NCI-H2171 (cell line): ENCODE measurements at places on chromosomes 4 and X.

DNA sequence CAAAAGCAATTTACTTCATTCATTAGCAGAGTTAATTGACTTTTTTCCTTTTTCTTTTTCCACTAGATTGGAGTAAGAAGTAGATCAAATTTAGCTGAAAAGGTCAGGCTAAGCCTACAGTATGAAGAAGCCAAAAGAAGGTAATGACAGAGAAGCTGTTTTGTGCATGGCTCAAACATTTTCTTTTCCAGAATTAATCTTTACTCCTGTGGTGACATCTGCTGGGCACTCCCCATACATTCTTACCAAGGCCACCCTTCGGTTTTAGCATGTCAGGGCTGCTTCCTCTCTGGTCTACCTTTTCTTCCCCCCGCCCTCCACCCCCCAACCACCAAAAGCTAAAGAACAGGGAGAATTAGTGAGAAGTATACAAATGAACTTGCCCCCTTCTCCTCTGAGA, 70.2 kb downstream of the CLDN22 start:
- DNase-seq = peak; percentile 0

- DNase-seq = no peak
These were observed 50.5 kb downstream of the RHOH start for GRCh38 chr4:40247350-40247749.

GRCh38 chr4:122086338-122087065, 65.6 kb upstream of the BLTP1 start:
- DNase-seq = no peak

DNA sequence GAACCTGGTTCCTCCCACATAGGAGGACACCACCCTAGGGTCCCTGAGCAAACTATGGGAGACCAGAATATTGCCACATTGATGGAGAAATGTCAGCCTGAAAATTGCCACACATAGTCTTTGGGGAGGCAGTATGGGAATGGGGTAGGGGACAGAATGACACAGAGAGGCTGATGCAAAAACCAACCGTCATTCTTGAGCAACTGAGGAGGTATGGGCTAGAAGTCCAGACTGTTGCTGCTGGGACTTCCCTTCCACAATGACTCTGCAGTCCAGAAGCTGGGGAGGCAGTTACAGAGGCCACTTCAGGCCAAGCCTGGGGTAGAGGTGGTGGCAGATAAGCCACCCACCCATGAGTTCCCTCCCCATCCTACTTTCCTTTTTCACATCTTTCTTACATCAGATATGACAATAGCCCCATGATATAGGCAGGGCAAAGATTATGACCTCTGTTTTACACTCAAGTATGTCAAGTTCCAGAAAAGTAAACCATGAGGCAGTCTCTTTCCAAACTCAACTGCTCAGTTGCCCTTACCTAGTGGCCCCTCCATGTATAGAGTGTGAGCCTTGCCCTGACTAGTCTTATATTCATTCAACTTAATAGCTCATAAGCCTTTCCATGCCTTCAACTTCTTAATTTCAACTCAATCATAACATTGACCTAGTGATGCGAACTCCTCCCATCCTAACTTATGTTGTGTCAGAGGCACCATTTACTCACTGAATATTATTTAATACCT, 41.7 kb downstream of the VSIG4 start:
- no peak for DNase-seq

- DNase-seq = no peak
These were observed 70.5 kb downstream of the GATB start for GRCh38 chr4:151690164-151690870.

DNA sequence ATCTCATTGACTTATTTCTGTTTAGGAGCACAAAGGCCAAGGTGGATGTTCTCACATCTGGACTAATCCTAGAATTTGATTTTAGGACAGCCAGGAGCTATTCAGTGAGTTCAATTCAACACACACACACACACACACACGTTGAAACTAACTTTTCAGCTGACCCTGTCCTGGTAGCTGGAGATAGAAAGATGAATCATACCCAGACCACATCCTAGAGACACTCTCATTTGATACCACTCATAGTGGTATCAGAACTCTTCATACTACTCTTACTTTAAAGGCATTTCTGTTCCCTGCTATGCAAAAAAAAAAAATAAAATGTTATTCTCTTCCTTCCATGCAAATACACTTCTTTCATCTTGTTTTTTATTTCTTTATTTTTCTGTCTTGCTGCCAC, 36.7 kb downstream of the KLF8 start:
- no peak for DNase-seq

DNA sequence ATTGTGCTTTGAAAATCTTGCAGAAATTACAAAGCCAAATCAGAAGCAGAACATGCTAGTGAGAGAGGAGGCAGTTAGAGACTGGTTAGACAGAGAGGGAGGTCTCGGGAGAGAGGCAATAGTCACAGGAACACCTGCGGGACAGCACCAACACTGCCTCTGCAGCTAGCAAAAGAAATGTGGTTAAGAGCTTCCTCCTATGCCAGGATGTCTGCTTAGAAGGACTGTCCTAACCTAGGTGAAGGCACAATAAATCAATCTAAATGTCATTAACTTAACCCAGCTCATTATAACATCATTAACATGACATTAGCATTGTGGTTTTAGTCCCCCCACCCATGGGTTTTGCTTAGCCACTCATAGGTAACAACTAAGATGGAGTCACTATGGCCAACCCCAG, 726.7 kb downstream of the PCDH18 start:
- no peak for DNase-seq

- no peak for DNase-seq
These were observed 303.7 kb upstream of the MAGEB2 start for GRCh38 chrX:29911673-29912072.

- no peak for DNase-seq
These were observed 34.0 kb downstream of the LHFPL1 start for GRCh38 chrX:112645774-112646173.
